ENCODE measurements at places on chromosomes 11 and 22.

- peak; percentile 52 for DNase-seq
These were observed 7.1 kb downstream of the YWHAH start for GRCh38 chr22:31951194-31952093.

DNA sequence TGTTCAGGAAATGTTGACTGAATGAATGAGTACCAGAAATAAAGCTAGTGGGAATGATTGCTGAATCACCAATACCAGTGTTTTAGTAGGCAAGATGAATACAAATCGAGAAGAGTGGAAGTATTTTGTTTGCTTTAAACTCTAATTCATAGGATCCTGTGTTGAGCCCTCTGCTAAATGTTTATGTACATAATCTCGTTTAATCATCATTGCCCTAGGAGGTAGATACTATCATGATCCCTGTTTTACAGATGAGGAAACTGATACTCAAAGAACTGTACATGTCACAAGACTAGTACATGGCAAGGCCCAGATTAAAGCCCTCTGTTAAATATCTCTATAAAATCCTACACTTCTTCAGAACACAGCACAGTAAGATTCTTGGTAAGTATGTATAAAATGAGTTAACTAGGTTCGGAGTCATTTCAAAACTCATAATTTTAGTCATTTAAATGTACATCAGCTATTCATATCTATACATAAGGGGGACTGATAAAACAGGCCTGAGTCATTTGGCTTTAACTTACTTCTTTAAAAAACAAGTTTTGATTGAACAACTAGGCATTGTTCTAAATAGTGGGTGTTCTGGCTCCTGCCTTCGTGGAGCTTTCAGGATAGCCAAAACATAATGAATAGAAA, 97.1 kb downstream of the EXT2 start:
- DNase-seq, result peak; percentile 81

DNA sequence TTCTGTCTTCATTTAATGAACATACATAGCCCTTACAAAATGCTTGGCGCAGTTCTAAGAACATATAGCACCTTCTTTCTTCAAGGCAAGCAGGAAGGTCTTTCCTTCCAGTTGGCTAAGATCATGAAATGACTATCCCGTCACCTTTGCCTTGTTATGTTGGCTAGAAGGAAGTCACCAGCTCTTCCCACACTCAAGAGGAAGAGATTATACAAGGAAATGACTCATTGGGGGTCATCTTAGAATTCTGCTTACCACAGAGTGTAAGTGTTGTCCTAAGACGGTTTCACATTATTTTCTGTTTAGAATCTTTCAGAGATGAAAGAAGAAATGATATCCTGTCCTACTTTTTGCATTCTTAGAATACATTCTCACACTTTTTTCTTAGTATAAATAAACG, 808.0 kb upstream of the LUZP2 start:
- peak; percentile 4 for DNase-seq

GRCh38 chr22:29195964-29196666, 9.6 kb upstream of the EMID1 start:
- DNase-seq, result no peak

- no peak for DNase-seq
These were observed 59.7 kb upstream of the EED start for GRCh38 chr11:86184728-86185380.

- DNase-seq, result no peak
These were observed 14.4 kb downstream of the BCL9L start for GRCh38 chr11:118911113-118911879.

- DNase-seq, result no peak
These were observed at the start of gene GLYAT for GRCh38 chr11:58731819-58732218. TSS of gene GLYAT (minus strand) at chr11:58731943. CDS start at chr11:58724496, 7,447 bp downstream.

DNA sequence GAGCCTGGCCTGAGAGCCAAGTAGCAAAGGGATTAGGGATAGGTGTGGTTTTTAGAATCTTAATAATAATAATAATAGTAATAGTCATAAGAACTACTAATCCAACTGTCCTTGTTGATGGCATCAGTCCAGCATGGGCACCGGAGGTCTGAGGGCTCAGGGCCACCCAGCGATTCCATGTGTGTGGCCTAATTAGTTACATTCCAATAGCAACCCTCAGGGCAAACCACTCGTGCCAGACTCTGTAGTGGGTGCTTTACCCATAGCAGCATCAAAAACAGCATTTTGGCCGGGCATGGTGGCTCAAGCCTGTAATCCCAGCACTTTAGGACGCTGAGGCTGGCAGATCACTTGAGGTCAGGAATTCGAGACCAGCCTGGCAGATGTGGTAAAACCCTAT, 19.0 kb upstream of the MYH9 start:
- no peak for DNase-seq

GRCh38 chr22:35899736-35900135, 128.9 kb downstream of the RBFOX2 start:
- no peak for DNase-seq

GRCh38 chr11:2791139-2791520, 91.3 kb upstream of the KCNQ1OT1 start:
- no peak for DNase-seq

DNA sequence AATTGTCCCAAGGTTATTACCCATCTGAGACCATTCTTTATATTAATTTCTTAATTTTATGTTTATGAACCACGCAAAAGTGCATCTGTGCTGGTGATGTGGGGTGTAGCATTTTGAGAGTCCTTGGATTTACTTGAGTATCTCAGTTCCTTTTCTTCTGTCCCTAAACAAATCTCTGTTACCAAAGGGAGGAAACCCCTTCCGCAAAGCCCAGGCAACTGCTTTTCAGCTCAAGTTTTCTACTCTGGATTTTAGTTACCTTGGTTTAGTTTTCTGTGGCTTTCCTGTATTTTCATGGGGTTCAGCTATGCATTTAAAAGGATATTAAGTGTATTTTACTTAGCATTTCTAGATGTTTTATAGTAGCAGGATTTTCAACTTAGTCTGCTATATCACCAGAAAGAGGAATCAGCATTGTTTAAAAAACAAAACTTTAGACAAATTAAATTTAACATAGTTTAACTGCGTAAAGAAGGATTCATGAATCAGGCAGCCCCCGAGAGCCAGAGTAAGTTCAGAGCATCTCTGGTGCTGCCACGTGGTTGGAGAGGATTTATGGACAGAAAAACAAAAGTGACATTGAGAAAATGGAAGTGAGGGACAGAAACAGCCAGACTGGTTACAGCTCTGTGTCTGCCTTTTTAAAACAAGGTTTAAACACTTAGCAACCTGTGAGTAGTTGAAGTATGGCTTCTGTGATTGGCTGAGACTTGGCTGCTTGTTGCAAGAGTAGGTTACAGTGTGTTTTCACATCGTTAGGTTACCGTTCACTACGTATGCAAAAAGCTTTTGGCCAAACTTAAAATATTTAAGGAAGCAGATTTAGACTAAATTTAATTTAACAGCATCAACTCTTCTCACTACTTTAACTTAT, 9.6 kb downstream of the ADM start:
- no peak for DNase-seq

DNA sequence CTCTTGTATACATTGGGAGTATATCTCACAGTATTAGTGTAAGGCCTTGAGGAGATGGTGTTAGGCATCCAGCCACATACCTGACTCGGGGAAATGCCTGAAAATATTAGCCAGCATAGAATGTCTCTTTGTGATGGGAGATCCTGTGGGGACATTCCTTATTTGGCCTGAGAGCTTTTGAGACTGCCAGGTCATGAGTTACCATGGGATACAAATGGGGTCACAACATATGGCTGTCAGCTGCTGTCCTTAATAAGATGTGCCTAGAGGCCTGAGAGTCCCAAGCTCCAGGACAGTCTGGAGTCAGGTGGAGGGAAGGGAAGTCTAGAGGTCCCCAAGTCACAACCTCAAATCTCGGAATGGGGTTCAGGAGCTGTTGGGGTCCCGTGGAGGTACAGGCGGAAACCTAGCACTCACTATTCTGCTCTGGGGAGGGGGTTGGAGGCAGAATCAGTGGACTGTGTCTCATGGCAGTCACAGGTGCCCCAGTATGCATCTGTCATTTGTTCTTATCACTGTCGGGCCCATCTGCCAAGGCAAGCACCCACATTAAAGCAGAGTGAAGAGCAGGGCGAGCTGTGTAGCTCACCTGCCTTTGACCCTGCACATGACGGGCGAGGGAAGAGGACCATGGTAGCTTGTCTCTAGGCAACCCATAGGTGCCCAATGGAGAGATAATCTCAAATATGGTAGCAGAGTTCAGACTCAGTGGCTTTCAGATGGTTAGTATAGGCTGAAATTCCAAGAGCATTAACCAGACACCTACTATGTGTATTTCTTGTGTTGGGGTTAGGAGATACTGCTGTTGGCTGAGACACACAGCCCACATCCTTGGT, 29.9 kb downstream of the KCNQ1OT1 start:
- no peak for DNase-seq

- no peak for DNase-seq
These were observed 100.0 kb upstream of the GRAMD1B start for GRCh38 chr11:123330071-123330470.

DNA sequence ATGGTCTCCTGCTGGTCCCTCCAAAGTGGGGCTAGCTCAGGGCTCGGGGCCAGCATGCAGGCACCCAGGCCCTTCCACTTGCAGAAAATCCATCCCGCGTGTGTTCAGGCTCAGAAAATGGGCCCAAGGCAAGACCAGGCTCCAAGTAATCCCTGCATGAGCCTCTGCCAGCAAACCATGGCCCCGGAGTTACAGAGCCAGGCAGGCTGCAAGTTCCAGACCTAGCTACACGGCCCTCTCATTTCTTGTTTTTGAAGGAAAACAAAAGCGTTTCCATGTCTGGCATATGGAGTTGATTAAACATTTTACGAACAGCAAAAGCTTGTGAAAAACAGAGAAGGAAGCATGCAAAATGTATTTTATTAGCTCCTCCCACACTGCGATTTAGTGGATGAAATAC, 29.7 kb downstream of the KIAA0930 start:
- no peak for DNase-seq

DNA sequence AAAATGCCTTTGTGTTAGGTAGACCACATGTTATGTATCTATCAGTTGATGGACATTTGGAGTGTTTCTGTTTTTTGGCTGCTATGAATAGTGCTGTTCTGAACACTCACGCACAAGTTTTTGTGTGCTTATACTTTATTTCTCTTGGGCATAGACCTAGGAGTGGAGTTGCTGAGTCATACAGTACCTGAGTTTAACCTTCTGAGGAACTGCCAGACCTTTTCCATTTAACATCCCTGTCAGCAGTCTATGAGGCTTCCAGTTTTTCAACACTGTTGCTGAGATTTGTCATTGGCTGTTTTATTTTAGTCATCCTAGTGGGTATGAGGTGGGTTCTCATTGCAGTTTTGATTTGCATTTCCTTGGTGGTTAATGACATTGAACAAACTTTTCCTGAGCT, 4.4 kb downstream of the CTTN start:
- DNase-seq, result peak; percentile 33

DNA sequence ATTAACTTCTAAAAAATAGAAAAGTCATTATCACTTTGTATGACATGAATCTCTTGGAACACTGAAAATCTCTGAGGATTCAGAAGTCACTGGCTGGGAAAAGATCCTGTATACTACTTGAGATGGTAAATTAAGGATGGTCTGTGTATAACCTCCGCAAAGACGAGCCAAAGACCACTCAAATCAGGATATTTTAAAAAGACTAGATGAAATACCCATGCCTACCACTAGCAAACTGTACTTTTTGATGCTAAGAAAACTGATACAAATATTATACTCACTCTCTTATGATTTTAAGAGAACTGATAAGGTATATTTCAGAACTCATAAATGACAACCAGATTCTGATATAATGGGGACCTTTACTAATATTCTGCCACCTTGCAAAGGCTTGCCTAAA, 78.6 kb upstream of the APOA1 start:
- no peak for DNase-seq

DNA sequence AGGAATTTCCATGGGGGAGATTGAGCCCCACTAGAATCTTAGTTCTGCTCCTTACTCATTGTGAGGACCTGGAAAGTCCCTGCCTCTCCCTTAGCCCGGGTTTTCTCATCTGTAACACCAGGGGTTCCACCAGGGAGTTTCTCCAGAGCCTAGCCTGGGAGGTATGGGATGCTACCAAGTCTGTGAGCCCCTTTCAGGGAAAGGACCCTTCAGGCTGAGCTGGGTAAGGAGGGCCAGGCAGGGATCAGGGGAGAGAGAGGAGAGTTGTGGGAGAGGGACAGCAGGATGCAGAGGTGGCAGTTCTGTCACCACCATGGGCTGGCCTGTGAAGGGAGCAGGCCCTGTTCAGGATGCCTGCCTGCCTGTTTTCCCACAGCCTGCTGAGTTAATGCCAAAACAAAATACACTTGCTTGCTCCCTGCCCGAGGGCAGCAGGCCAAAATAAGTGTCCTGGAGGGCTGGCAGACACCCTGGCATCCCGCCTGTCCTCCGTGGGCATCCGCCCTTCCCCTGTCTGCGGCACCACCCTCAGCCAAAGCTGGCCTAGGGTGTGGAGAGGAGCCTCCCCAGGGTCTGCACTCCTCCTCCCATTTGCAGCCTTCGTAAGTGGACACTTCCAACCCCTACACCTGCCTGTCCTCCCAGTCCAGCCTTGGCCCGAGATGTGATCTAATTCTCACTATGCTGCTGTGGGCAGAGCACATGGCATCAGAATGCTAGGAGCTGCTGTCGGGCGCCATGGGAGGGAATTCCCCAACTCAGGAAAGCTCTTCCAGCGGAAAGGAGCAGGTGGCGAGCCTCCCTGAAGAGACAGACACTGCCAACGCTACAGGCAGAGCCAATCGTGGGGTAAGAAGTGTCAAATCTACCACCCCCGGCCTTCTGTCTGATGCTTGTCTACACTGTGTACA, 5.9 kb upstream of the FCHSD2 start:
- DNase-seq, result no peak

DNA sequence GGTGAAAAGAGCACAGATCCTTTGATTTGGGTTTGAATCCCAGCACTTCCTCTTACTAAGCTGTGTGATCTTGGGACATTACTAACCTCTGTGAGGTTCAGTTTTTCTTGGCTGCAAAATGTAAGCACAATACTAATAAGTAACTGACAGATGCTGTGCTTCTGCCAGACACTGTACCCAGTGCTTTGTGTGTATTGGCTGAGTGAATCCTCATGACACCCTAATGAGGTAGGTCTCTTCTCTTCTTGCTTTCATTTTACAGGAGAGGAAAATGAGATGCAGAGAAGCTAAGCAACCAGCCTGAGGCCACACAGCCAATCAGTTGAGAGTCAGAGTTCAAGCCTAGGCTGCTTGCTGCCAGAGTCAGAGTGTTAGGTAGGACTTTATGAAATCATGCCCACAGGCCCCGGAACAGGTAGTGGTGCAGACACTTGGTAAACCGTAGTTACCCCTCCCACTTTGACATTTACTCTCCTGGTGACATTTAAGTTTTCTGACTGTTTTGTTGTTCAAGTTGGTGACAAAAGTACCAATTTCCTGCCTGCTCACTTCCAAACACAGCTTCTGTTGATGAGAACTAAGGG, 21.2 kb downstream of the PTPRJ start:
- peak; percentile 95 for DNase-seq

- no peak for DNase-seq
These were observed 51.8 kb downstream of the FDX1 start for GRCh38 chr11:110481523-110481922.

Measured in activated CD4-positive, alpha-beta T cell treated with anti-CD3 and anti-CD28 coated beads, Interleukin-2, amount 50 U/mL, for 16 hours (primary cell).